Activated naive CD8-positive, alpha-beta T cell treated with anti-CD3 and anti-CD28 coated beads, Interleukin-2, amount 10 ng/mL, durations not matched to agents 7 days and 5 days (primary cell): ENCODE measurements at places on chromosomes 11 and 22. TPM values are rescaled to one million over a fixed set of nuclear protein-coding genes. Genes with fewer than 3 reads are reported as not detected.

Gene NUP98
- total RNA-seq, result 96.7 TPM

Gene SMIM35
- total RNA-seq, result 3.0 TPM

Gene SPINDOC
- total RNA-seq, result 35.1 TPM

Gene NCR3LG1
- total RNA-seq, result 2.7 TPM

Gene TRIM49D1
- total RNA-seq, result not detected

Gene ANGPTL5
- total RNA-seq, result not detected

Gene NCAM1
- total RNA-seq, result 0.72 TPM

Gene CSNK2A3
- 1.4 TPM for total RNA-seq

Gene ARHGAP8
- total RNA-seq, result 2.9 TPM

Gene POLDIP3
- 84.7 TPM for total RNA-seq

Gene SLC1A2
- total RNA-seq, result not detected

Gene ZNF215
- 1.1 TPM for total RNA-seq

- no peak overlapping the region for H3K27ac ChIP-seq
- peaks cover 7% of the 10 kb centered on the region for H3K27me3 ChIP-seq
- no peak overlapping the region for H3K4me3 ChIP-seq
- DNase-seq, result no peak
These were observed 8.7 kb downstream of the OR51B4 start for GRCh38 chr11:5293028-5293427.

- H3K4me1 ChIP-seq, result peaks cover 53% of the 10 kb centered on the region
- no peak for DNase-seq
- H3K27ac ChIP-seq, result peak overlapping the region; percentile 62
These were observed 49.0 kb upstream of the CYP2D6 start for GRCh38 chr22:42179616-42180015.

DNA sequence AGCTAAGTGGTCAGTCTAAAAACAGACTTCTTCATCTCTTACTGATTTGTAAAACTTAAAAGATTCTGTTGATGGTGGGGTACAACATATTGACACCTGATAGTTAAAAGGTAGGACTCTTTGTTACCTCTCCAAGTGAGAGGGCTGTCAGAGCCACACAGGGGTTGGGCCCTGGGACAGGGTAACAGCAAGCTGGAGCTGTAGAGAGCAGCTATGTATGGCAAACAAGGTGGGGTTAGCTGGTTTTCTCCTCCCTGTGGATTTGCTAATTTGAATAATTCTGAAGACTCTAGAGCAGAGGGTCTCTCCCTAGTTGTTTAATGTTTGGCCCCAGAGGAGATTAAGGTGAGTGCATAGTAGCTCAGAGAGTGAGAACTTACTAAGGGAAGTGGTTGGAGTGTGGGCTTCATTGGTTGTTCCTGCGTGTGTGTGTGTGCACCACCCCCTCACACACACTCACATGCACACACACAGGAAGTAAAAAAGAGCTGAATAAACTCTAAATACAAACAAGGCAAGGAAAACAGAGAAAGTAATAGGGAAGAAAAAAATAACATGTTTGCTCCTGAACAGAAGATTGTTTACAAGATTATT is 9.2 kb upstream of the GAS2 start:
- DNase-seq, result no peak
- peak overlapping the region; percentile 32 for H3K4me3 ChIP-seq
- peaks cover 13% of the 10 kb centered on the region for H3K4me1 ChIP-seq
- H3K27me3 ChIP-seq, result no peaks in the 10 kb centered on the region
- peaks cover 4% of the 10 kb centered on the region for H3K36me3 ChIP-seq

- no peaks in the 10 kb centered on the region for H3K36me3 ChIP-seq
- H3K4me3 ChIP-seq, result no peak overlapping the region
- no peak overlapping the region for H3K27ac ChIP-seq
- H3K4me1 ChIP-seq, result peaks cover 3% of the 10 kb centered on the region
- DNase-seq, result no peak
These were observed 12.3 kb downstream of the MB start for GRCh38 chr22:35604621-35605368.

DNA sequence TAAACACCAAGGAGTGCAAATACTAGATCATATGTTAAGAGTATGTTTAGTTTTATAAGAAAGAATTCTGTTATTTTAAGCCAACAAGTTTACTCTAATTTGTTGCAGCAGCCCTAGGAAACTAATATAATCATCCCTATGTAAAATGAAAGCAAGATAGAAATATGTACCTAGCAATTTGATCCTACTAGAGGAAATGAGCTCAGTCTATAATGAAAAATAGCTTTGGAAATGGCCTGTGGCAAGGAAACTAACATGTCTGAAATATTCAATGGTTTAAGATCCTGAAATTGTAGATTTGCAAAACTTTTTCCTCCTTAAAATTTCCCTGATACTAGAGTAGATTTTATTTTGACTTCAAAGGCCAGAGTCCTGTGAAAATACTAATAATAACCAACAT is 112.7 kb upstream of the SLC5A12 start:
- no peak overlapping the region for H3K4me3 ChIP-seq
- no peaks in the 10 kb centered on the region for H3K27me3 ChIP-seq
- no peak overlapping the region for H3K27ac ChIP-seq

GRCh38 chr11:59872076-59872475 is 5.8 kb upstream of the TCN1 start:
- no peak overlapping the region for H3K27ac ChIP-seq
- no peak overlapping the region for H3K4me3 ChIP-seq
- no peaks in the 10 kb centered on the region for H3K4me1 ChIP-seq
- H3K27me3 ChIP-seq, result peaks cover 24% of the 10 kb centered on the region

DNA sequence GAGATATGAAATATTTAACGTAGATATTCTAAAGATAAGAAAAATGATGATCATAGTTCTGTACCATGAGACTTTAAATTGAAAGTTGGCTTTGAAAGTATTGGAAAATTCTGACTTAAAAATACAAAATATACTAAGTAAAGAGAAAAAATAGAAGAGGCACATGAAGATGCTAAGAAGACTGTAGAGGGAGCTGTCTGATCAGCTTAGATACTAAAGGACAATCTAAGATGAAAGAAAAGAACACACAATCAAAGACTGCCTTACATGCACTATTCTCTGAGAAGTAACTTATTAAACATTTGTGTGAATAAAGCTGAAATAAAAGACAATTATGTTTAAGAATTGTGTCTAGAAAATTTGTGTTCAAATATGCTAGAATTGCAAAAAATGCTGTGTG is 55.1 kb downstream of the RBMXL2 start:
- H3K36me3 ChIP-seq, result no peaks in the 10 kb centered on the region
- H3K4me3 ChIP-seq, result no peak overlapping the region
- no peak overlapping the region for H3K27ac ChIP-seq
- DNase-seq, result no peak

GRCh38 chr11:89441606-89442005 is 49.6 kb downstream of the NOX4 start:
- H3K27me3 ChIP-seq, result no peaks in the 10 kb centered on the region
- H3K4me3 ChIP-seq, result no peak overlapping the region
- no peak for DNase-seq
- no peak overlapping the region for H3K27ac ChIP-seq
- no peaks in the 10 kb centered on the region for H3K4me1 ChIP-seq

GRCh38 chr11:7572001-7572712 is 58.4 kb downstream of the PPFIBP2 start:
- DNase-seq, result no peak
- no peak overlapping the region for H3K4me3 ChIP-seq
- H3K27ac ChIP-seq, result no peak overlapping the region
- H3K27me3 ChIP-seq, result peaks cover 27% of the 10 kb centered on the region

- peaks cover 18% of the 10 kb centered on the region for H3K27me3 ChIP-seq
- H3K27ac ChIP-seq, result no peak overlapping the region
- H3K36me3 ChIP-seq, result no peaks in the 10 kb centered on the region
- no peak overlapping the region for H3K4me3 ChIP-seq
- H3K4me1 ChIP-seq, result no peaks in the 10 kb centered on the region
- DNase-seq, result no peak
These were observed 150.7 kb downstream of the MYO18B start for GRCh38 chr22:25892678-25893077.

DNA sequence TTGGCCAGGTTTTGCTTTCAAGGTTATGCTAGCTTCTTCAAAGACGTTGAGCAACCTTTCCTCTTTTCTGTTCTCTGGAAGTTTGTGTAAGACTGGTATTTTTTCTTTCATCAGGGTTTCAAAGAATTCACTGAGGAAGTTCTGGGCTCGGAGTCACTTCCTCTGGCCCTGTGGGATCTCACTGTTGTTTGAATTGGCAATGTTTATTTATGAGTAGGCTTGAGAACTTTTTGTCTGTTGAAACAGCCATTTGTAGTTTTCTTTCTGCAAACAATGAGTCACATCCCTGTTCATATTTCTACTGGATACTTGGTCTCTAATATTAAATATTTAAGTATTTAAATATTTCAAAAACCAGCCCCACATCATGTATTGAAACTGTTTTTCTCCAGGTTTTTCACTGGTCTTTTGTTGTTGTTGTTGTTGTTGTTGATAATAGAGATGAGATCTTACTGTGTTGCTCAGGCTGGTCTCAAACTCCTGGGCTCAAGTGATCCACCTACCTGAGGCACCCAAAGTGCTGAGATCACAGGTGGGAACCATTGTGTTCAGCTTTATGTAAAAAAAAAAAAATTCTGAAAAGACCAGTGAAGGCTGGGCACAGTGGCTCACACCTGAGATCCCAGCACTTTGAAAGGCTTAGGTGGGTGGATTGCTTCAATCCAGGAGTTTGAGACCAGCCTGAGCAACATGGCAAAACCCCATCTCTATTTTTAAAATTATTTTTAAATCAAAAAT is 26.9 kb downstream of the SUSD2 start:
- DNase-seq, result no peak
- peak overlapping the region; percentile 71 for H3K27ac ChIP-seq
- peaks cover 33% of the 10 kb centered on the region for H3K4me1 ChIP-seq
- H3K36me3 ChIP-seq, result peaks cover 6% of the 10 kb centered on the region

DNA sequence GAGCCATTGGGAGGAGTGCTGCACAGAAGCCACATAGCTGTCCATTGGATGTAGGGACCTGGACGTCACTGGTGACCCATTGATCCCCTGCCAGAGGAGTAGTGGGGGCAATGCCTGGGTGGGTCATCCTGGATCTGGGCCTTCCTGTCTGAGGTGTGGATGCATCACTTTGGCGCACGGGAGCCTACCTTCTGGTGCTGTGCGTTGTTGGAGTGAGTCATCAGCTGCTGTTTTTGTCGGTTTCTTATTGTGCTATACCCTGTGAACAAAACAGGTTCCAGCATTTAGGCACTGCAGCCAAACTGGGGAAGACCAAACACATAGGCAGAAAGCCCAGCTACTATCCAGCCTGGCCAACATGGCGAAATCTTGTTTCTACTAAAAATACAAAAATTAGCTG is 3.2 kb downstream of the TAF6L start:
- H3K27me3 ChIP-seq, result no peaks in the 10 kb centered on the region
- H3K36me3 ChIP-seq, result peaks cover 8% of the 10 kb centered on the region
- no peak overlapping the region for H3K27ac ChIP-seq
- H3K4me1 ChIP-seq, result peaks cover 18% of the 10 kb centered on the region

- no peaks in the 10 kb centered on the region for H3K27me3 ChIP-seq
- no peaks in the 10 kb centered on the region for H3K36me3 ChIP-seq
- no peak for DNase-seq
- H3K4me1 ChIP-seq, result peaks cover 6% of the 10 kb centered on the region
- H3K4me3 ChIP-seq, result no peak overlapping the region
These were observed 34.5 kb upstream of the EED start for GRCh38 chr11:86209806-86210657.

DNA sequence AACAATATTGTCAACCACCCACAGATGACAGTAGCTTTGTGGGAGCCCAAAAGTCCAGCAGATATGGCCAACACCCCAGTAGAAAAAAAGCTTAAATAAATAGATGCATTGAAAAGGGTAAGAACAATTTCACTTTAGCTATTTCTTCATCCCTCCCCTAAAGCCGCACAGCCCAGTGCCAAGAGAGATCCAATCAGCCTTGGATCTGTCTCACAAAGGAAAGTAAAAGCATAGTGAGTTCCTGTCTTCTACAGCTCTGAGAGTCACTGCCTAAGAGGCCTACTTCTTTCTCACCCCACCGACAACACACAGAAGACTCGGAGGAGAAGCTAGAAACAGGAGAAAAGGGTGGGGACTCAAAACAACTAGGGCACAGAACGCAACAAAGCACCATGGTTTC is 196.4 kb downstream of the SBF2 start:
- H3K27me3 ChIP-seq, result no peaks in the 10 kb centered on the region
- H3K27ac ChIP-seq, result no peak overlapping the region
- DNase-seq, result no peak
- H3K4me1 ChIP-seq, result no peaks in the 10 kb centered on the region
- H3K4me3 ChIP-seq, result no peak overlapping the region
- H3K36me3 ChIP-seq, result peaks cover 6% of the 10 kb centered on the region

GRCh38 chr11:66857234-66857926 is 516 bp downstream of the LRFN4 start:
- no peaks in the 10 kb centered on the region for H3K36me3 ChIP-seq

- no peak overlapping the region for H3K4me3 ChIP-seq
- H3K27me3 ChIP-seq, result no peaks in the 10 kb centered on the region
- DNase-seq, result no peak
- H3K36me3 ChIP-seq, result no peaks in the 10 kb centered on the region
These were observed 800.9 kb downstream of the BRD1 start for GRCh38 chr22:49026494-49027367.

DNA sequence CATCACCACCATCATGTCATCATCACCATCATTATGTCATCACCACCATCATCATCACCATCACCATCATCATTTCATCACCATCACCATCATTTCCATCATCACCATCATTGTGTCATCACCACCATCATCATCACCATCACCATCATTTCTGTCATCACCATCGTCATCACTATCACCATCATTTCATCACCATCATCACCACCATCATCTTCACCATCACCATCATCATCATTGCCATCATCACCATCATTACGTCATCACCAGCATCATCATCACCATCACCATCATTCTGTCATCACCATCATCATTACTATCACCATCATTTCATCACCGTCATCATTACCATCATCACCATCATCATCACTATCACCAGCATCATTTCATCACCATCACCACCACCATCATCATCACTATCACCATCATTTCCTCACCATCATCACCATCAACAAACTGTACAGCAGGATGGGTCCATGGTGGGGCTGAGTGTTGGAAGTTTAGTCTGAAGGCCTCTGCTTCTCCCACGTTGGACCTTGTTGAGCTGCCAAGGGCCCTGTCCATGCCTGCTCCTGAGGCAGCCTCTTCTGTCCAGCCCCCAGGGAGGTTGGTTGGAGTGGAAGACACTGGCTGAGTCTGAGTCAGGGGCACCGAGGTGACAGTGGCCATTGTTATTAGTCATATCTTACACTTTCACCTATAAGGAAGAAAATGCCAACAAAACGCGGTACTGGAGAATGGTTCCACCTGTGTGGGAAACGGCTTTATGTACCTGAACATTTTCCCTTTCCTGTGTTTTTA is 247.1 kb downstream of the TBC1D22A start:
- H3K27ac ChIP-seq, result no peak overlapping the region
- H3K4me1 ChIP-seq, result peaks cover 7% of the 10 kb centered on the region
- H3K4me3 ChIP-seq, result no peak overlapping the region
- no peaks in the 10 kb centered on the region for H3K27me3 ChIP-seq

GRCh38 chr11:115324581-115325432 is 179.4 kb downstream of the CADM1 start:
- DNase-seq, result no peak
- no peaks in the 10 kb centered on the region for H3K36me3 ChIP-seq
- H3K27ac ChIP-seq, result peak overlapping the region; percentile 57
- H3K4me3 ChIP-seq, result no peak overlapping the region
- peaks cover 1% of the 10 kb centered on the region for H3K4me1 ChIP-seq
